ENCODE measurements at places on chromosomes 13 and 19.

GRCh38 chr19:1315470-1316166 lies 29.9 kb downstream of the EFNA2 start:
- no peak for DNase-seq

DNA sequence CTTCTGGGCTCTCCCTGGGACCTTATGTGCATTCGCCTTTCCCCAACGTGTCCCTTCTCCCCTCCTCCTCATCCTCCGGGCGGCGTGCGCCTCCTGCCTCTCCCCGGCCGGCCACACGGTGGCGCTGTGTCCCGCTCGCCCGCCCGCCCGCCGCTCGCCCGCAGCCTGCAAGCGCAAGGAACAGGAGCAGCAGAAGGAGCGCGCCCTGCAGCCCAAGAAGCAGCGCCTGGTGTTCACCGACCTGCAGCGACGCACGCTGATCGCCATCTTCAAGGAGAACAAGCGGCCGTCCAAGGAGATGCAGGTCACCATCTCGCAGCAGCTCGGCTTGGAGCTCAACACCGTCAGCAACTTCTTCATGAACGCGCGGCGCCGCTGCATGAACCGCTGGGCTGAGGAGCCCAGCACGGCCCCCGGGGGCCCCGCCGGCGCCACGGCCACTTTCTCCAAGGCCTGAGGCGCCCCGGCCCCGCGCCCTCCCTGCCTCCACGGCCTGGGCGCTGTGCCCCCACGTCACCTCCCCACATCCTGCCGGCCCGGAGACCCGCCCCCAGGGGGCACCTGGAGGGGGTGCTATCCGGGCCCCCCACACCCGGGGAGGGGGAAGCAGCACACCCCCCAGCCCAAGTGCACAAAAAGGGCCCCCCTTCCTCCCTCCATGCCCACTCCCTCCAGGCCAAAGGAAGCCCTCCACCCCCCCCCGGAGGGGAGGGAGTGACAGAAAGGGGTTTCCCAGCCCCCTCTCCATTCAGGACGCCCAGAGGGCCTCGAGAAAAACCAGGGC lies 21.9 kb downstream of the ONECUT3 start:
- DNase-seq: no peak

GRCh38 chr13:43126420-43126819 lies 103.0 kb downstream of the DNAJC15 start:
- no peak for DNase-seq

- no peak for DNase-seq
Observed at GRCh38 chr19:18502246-18502637, 19.6 kb downstream of the ELL start.

DNA sequence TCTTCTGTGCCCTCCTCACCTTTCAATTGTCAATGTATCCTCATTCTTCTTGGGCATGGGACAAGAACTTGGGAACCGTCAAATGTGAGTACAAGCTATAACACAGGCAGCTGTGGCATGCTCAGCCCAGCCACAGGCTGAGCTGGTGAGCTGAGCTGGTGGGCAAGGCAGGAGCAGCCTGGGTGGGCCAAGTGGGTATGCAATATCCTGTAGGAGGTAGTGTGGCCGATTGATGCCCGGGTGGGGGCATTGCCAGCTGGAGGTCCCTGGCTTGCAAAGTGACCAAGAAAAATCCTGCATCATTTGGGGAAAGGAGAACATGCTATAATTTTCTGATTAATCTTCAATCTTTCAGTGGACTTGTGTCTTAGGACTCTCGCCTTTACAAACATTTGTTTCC lies 507.2 kb upstream of the SLC10A2 start:
- DNase-seq: no peak

GRCh38 chr19:5933391-5934068 lies 19.5 kb downstream of the CAPS start:
- no peak for DNase-seq

All from T-helper 9 cell (primary cell).